Activated CD4-positive, alpha-beta T cell treated with anti-CD3 and anti-CD28 coated beads for 48 hours (primary cell): ENCODE measurements at places on chromosomes 11 and 22.

DNA sequence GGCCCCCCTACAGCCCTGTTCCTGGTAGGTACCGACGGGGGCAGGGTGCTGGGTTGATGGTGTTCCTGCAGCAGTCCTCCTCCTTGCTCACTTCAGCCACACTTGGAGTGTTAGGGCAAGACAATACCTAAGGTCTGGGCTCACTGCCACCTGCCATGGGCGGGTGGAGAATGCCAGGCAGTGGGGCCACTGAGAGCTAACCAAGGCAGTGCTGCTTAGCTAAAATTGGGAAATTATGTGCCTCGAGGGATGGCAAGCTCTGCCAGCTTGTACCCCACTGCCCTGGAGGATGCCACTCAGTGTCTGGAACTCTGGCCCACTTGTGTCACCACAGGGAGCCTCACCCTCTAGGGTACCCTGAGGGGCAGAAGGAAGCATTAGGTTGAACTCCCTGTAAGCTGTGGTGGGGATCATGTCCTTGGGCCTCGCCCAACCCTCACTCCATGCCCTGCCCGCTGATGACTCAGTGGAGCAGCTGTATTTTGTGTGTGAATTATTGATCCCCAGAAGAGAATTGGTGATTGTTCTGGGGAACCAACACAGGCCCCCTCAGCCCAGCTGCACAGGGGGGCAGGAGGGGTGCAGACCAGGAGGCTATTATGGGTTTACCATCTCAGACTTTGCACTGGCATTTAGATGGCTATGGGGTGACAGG, 17.7 kb downstream of the PHLDB1 start:
- no peak for DNase-seq

DNA sequence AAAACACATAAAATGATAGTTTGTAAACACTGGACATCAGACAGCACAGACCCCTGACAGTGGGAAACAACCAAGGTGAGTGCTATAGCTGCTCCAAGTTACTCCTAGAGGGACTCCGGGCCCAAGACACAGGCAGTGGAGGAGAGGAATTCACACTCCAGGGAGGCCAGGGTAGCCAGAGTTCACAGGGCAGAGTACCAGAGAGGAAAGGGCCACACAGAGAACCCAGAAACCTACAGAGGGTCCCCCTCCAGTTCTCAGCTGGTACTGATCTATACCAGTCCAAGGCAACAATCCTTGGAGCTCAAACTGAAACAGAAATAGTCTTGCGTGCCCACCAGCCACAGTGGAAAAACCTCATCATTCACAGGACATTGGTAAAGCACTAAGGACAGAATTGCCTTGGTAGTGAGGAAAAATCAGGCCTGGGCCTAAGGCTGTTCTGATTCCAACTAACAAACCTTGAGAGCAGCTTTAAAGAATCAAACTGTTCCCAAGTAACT, 7.6 kb downstream of the VPS37C start:
- DNase-seq = no peak

DNA sequence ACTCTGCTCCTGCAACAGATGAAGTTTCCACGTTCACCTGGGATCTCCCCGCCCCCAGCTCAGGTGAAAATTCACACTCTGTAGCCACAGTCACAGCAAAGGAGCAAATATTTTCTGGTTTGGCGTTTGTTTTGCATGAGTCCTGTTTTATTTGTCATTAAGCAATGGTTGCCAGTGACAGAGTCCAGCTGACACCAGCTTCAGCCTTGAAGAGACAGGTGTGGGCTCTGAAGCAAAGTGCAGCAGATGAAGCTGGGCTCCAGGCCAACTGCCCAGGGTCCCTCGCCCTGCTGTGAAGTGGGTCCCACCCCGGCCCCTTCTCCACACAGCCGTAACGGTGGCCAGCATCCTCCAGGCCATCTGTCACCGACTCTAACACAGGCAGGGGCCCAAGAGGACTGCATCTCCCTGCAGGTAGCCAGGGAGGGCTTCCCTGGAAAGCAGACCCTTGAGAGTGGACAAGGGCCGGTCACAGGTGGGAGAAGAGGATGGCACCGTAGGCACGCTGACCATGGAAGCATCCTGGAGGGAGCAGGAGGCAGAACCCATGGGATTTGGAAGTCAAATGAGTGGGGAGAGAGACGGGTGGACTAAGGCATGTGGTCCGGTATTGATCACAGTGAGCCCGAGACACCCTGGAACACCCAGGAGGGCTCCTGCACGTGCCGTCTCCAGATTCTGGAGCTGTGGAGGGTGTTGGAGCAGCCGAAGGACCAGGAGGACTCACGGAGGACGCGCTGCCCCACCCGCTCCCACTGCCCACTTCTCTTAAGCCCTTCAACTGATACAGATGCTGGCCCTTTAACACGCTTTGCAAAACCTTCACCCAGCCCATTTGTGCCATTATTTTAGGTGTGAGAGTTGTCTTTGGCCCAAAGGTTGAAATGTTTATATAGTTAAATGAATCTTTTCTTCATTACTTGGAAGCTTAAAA, 294.5 kb downstream of the BRD1 start:
- DNase-seq = no peak

- no peak for DNase-seq
Observed at GRCh38 chr11:93482556-93482955, 60.6 kb downstream of the SMCO4 start.

GRCh38 chr22:24953384-24954113, 1.0 kb downstream of the KIAA1671 start:
- no peak for DNase-seq

DNA sequence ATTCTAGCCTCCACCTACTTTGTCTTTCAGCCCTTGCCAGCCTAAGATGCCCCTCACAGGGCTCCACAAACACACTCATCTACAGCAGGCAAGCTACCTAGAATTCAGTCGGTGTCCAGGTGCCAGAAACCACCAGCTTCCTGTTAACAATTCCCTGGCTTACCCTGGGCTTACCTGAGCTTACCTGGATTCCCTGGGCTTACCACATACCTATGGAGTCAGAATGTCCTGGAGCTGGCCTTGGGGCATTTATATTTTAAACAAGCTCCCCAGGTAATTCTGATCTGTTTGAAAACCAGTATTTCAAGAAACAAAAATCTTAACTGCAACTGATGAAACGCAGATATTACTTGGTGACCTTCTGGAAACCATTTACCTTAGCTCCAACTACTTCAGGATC, 123.6 kb downstream of the SLC1A2 start:
- no peak for DNase-seq

GRCh38 chr11:3196161-3197043, 22.2 kb downstream of the MRGPRG start:
- DNase-seq = no peak

GRCh38 chr11:123510579-123510905, 80.5 kb downstream of the GRAMD1B start:
- no peak for DNase-seq

DNA sequence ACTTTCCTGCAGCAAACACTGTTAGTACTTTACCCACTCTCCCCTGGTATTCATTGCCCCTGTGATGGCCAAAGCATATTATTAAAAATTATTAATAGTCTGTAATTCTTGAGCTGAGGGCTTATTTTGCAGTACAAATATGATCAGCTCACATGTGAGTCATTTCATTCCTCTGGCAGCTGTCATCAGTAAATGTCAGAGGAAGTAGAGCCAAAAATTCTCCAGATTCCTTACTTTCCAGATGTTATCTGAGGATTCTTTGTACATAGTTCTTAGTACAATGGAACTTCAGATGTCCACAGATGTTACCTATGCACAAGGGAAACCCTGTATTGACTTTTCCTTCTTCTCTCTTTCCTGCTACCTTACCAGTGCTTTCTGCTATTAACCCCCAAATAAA, 12.5 kb downstream of the OR5B3 start:
- no peak for DNase-seq

DNA sequence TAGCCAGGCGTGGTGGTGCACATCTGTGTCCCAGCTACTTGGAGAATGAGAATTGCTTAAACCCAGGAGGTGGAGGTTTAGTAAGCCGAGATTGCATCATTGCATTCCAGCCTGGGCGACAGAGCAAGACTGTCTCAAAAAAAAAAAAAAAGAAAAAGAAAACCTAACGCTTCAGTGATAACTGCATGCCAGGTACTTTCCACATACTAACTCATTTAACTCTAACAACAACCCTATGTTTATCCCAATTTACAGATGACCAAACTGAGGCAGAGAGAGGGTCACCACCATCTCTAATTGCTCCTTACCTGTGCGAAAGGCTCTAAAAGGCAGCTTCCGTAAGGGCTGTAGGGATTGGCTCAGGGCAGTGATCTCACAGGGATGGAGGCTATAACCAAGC, 11.6 kb downstream of the PISD start:
- DNase-seq = no peak

GRCh38 chr11:130781931-130782330, 134.3 kb downstream of the SNX19 start:
- DNase-seq = no peak

- DNase-seq = no peak
Observed at GRCh38 chr11:119179342-119179741, 5.9 kb upstream of the NHERF4 start.
